CMK (cell line): ENCODE measurements at places on chromosomes 2 and 18.

DNA sequence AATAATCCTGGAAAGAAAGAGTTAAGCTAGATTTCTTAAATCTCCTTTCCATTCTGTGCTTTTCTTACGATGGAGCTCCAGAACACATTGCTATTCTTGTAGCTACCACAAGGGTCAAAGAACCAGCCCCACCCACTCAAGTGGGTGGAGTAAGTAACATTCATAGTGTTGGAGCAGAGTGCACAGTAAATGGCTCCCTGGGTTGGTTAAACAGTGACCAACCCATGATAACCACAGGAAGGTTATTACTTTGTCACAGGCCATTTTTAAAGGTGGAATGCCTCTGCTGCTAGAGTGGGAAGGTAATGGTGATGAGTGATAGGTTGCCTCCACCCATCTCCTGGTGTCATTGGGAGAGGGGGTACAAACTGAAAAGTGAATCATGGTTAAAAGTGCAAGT lies 13.9 kb downstream of the ARPC2 start:
- no peak for DNase-seq

DNA sequence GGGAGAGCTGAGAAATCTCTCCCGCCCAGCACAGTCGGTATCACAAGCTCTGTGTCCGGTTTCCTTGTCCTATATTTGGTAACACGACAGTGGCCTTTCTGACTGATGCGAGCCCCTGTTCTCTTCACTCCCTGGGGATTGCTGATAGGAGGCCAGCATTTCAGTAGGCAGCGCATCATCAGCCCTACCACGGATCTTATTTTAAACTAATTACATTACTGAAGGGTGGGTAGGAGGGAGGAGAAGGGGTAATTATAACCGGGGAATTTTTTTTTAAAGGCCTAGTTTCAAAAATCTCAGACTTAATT lies 125.6 kb upstream of the LGALSL start:
- no peak for DNase-seq

DNA sequence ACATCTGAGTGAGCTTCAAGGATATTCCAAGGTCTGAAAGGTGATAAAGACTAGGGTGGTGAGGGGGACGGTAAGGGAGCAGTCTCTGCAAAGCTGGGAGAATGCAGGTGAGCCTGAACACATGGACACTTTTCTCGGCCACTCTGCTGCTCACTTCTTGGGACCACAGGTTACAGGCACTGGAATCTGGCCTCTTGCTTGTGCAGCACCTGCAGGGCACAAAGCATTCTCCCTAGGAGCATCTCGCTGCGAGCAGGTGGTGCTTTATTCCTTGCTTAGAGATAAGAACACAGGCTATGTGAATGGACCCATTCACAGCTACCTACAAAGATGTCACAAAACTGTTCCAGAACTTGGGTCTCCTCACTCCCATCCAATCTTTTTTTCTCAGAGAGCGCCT lies 153.2 kb downstream of the DDX1 start:
- no peak for DNase-seq

- DNase-seq = no peak
These were observed 179.9 kb downstream of the RPIA start for GRCh38 chr2:88871336-88871735.

DNA sequence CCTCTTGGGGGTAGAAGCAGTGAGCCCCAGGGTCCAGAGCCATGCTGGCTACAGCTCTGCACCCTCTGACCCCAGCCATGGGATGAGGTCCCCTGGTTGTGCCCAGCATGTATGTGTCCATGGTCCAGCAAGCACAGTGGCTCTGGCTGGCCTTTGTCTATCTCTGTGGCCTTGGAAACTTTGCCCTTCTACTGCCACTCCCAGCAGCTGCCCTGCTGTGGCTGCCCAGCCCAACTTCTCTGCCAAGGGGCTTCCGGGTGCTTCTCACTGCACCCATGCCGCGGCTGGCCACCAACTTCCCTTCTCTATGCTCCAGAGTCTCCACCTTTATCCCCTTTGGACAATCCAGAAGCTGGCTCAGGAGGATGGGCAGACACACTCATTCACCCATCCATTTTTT lies 18.8 kb downstream of the TMEM185B start:
- DNase-seq = no peak

DNA sequence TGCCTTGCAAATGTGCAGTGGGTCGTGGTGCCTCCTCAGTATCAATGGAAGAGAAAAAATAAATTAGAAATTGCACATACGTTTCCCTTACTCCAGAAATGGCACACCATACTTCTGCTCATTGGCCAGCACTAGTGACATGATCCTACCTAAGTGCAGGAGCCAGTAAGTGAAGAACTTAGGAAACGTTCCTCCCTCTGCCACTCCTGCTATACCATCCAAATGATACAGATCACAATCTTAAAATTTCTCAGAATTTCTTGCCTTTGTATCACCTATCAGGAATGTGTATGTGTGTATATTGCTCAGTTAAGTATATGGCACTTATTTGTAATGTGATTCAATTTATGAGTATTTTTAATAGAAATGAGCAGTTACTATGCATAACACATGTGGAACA lies 237.0 kb upstream of the UBE2E3 start:
- DNase-seq = no peak

GRCh38 chr2:6788614-6789013 lies 77.1 kb downstream of the CMPK2 start:
- DNase-seq = no peak

DNA sequence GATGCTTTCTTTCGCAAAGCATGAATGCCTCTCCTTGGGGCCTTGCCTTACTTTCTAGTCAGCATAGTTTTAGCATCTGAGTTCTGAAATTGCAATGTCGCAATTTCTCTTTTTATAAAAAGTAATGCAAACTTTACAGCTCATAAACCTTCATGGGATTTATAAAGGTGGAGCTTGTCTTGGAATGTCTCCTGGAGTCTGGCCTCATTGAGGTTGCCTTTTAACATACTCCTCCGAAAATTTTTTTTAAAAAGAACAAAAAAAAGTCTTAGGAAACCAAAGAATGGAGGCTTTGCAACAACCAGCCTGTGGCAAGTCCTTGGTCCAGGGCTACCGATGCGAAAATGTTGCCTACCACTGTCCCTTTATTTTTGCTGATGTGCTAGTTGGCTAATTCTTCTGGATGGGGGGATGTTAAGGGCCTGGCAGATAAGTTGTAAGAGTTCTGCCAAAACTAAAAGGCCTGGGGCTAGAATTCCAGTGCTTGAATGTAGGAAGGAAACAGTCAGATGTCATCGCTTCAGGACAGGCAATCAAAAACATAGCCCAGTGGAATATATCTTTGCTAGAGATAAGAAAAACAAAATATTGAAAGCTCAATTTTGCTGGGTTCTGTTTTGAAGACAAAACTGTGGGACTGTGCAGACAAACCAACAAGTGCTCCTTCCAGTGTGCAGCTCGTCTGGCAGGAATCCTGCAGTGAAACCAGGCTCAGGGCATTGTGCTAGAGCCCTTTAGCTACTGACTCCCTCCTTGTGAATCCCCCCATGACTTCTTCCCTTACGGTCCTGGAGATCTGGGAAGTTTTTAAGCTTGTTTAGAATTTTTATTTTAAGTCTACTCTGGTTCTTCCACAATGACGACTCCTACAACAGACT lies 213.0 kb downstream of the PIEZO2 start:
- no peak for DNase-seq

GRCh38 chr2:217976301-217976700 lies 26.5 kb downstream of the TNS1 start:
- DNase-seq = no peak

DNA sequence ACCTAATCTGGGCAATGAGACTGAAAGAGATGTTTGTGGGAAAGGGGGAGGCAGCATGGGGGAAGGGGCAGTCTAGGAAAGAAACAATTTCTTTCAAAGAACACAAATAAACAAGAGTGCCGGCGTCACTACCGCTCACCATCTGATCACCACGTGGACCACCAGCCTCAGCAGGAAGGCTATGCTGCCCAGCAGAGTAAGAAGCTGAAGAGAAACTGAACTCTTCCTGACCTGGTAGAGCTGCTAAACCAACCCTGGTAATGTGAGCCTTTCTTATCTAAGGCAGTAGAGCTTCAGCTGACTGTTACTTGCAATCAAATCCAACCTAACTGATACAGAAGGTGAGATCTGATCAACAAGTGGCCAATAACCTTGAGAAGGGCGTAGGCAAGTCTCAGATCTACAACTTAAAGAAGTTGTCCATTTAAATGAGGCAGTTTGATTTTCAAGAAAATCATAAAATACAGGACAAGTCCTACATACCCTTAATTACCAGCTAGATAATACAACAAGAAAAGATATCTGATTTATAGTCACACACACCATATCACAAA lies 44.2 kb upstream of the SPTBN1 start:
- DNase-seq = no peak

GRCh38 chr18:35174745-35175144 lies 66.1 kb upstream of the ZNF397 start:
- no peak for DNase-seq

DNA sequence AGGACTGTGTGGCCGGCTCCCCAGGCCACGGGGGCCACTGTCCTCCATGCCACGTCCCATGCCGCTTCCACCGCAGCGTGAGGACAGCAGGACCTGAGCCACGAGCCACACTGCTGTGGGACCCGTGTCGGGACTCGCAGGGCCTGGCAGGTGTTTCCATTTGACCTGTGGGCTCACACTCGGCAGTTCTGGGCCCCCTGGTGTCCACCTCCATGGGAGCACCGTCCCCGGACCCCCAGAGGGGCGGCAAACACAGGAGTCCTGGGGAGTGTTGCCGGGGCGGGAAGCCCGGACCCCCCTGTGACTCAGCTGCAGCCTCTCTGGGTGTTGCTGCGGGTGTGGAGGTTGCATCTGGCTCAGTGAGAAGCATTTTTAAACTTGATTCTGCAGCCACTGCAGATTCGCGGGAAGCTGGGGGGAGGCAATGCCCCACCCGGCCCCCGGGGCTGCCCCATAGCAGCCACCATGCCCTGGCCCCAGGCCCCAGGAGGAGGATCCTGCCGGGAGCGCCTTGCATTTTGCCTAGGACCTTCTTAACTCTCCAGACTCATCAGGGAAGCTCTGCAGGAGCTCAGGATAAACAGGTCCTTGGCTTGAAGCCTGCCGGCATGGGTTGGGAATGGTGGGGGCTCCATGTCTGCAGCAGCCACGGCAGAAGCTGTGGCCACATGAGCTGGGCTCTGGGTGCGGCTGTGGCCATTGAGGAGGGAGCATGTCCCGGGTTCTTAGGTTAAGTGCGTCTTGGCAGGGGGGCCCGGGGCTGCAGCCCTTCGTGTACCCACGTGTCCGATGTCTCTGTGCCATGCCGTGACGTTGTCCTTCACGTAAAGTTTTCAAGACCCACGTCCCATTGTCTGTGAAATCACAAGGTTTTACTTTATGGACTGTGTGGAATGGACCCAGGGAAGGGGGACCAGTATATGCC lies 30.9 kb downstream of the NFATC1 start:
- DNase-seq = no peak

DNA sequence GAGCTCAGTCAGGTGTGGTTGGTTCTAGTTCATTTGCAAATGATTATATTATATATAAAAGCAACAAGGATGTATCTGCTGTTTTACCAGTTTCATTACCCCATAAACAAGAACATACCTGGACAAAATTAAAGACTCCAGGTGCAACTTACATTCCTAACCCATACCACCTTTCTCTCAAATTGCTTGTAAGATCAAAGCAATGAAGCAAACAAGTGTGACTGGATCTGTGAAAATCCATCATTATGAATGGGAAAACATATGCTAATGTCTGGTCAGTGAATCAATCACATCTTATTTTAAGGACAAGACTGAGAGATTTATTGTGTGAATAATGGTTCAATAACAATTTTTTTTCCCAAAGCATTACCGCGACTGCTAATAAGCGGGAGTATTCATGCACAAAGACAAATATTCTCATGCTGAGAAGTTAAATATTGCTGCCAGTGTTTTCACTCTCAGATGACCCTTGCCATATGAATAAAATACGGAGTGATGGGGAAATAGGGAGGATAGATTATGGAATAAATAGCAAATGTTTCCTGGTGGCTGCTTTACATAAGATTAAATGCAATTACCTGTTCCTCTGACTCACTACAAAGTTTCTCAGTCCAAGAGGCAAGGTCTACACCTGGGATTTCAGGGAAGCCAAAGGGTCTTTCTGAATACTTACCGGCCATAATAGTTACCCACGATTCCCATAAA lies 59.3 kb downstream of the WDR75 start:
- DNase-seq = no peak

DNA sequence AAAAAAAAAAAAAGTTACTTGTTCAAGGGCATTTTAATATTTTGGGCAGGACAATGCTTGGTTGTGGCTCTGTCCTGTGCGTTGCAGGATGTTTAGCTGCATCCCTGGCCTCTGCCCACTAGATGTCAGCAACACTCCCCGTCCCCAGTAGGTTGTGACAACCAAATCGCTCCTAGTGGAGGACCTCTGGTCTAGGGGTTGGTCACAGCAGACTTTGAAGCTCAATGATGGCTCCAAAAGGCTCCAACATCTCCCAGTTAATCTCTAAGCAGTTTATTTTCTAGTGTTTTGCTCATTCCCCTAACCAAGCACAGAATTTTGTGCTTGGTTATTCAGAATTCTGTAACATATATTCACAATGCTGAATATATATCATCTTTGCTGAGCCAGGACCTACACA lies 67.0 kb downstream of the CHRNA1 start:
- DNase-seq = no peak

GRCh38 chr2:9401059-9401547 lies 22.2 kb downstream of the ITGB1BP1 start:
- no peak for DNase-seq

DNA sequence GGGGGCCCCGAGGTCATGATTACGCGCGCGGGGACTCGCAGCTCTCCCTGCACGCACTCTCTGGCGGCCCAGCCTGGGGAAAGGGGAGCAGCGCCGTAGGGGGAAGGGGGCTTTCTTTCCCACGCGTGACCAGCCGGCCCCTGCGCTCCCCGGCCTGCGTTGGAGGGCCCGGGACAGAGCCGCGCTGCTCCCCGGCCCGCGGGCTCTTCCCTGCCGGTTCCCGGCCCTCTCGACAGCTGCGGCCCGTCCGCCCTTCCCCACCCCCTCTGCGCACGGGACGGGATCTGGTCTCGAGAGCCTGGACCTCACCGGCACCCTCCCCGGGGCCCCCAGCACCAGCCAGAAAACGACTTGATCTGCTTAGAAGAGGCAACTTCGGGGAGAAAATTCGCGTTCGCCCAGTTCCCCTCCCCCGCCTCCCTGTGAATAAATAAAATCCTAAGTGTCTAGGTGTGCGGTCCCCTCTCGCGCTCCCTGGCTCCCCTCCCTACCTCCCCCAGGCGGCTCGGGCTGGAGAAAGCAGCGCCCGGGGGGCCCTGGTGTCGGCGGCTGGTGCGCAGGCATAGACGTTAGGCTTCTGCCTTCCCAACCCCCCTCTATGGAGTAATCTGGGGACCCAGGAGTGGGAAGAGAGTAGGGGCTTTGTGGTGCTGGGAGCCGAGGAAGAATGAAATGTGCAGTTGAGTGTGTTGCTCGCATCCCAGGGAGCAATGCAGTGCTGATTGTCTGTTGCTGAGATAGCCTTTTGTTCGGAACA lies 803 bp upstream of the FIGN start:
- DNase-seq = no peak

- DNase-seq = no peak
These were observed 47.1 kb downstream of the MREG start for GRCh38 chr2:215966274-215966673.

DNA sequence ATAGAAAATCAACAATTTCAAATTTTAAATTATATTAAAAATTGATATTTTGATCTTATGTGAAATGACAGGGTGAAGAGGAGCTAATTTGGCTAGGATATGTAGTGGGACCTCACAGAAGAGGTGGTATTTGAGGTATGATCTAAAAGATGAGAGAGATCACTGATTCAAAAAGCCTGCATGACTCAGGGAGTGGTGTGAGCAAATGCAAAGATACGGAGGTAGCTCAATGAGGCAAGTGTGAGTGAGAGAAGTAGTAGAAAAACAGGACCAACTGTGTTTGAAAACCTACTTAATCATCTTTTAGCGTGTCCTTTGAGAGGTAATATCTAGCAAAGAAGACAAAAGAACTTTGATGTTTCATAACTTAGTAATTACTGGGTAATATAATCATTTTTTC lies 557.5 kb downstream of the DSC3 start:
- no peak for DNase-seq
